ENCODE measurements at places on chromosomes 1 and 21. TPM values are rescaled to one million over a fixed set of nuclear protein-coding genes. Genes with fewer than 3 reads are reported as not detected.

GRCh38 chr1:156126043-156126629, 11.6 kb downstream of the LMNA start:
- H3K27ac ChIP-seq = peak overlapping the region; percentile 95
- no peaks in the 10 kb centered on the region for H3K27me3 ChIP-seq
- peaks cover 90% of the 10 kb centered on the region for H3K4me1 ChIP-seq
- peaks cover 32% of the 10 kb centered on the region for H3K36me3 ChIP-seq

DNA sequence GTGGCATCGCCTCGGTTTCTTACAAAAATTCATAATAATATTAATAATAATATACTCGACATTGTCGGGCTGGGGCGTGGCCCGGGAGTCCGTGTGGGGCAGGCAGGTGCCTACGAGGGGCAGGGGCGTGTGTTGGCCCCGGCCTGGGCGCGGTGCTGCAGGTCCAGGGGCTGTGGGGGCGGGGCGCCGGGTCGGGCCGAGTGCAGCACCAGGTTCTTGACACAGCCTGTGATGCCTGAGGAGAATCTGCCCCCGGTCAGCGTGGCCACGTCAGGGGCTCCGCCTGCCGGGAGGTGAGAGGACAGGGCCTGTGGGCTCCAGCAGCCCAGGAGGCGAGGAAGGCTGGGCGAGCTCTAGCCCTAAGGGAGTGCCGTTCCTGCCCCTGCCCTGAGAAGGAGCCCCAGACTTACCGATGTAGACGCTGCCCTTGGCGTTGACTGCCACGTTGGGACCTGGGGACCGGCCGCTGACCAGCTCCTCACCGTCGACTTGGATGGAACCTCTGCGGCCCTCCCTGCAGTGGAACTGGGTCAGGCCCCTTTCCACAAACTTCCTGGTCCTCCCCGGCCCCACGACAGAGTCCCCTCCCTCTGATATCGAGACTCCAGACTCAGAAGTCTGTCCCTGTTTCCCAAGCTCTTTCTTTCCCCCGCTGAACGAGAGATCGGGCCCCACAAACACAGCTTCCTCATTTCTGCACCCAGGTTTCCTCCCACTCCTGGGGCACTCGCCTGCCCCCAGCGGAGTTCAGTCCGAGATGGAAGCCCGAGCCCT, 11.3 kb downstream of the LDLRAD2 start:
- H3K27me3 ChIP-seq = no peaks in the 10 kb centered on the region
- H3K27ac ChIP-seq = no peak overlapping the region
- H3K36me3 ChIP-seq = peaks cover 47% of the 10 kb centered on the region
- no peaks in the 10 kb centered on the region for H3K4me1 ChIP-seq

- peak; percentile 96 for DNase-seq
- no peaks in the 10 kb centered on the region for H3K36me3 ChIP-seq
- H3K4me1 ChIP-seq = peaks cover 6% of the 10 kb centered on the region
Measured at GRCh38 chr1:66353257-66353656, 180.7 kb upstream of the SGIP1 start.

IFNLR1 gene
- 0.72 TPM for total RNA-seq

DNA sequence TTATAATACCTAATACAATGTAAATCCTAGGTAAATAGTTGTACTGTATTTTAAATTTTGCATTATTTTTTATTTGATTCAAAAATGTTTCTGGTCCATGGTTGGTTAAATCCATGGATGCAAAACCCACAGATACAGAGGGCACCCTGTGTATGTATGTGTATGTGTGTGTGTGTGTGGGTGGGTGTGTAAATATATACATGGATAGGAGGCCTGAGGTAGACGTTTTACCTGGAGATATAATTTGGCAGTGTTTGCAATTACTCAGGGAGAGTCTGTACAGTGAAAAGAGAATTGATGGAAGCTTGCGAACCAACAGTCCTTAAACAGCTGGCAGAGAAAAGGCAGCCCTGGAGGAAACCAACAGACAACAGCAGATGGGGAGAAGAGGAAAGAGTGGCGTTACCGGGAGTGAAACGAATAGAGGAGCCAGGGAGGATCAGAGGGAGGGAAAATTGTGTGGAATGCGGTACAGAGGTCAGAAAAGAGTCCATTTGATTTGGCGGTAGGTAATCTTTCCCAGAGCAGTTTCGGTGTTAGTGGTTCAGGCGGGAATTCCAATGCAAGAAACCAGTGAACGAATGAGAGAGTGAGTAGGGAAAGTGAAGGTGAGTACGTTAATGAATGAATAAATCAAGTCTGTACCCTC, 47.9 kb upstream of the NBL1 start:
- no peaks in the 10 kb centered on the region for H3K27me3 ChIP-seq
- peak overlapping the region; percentile 86 for H3K4me3 ChIP-seq
- DNase-seq = no peak
- H3K27ac ChIP-seq = peak overlapping the region; percentile 88
- H3K36me3 ChIP-seq = peaks cover 3% of the 10 kb centered on the region

LENEP gene
- 0.22 TPM for total RNA-seq

PTPN14 gene
- total RNA-seq = 16.3 TPM

MINDY1 gene
- total RNA-seq = 21.9 TPM

- H3K4me3 ChIP-seq = peak overlapping the region; percentile 35
- DNase-seq = no peak
- H3K4me1 ChIP-seq = peaks cover 14% of the 10 kb centered on the region
- peaks cover 27% of the 10 kb centered on the region for H3K27me3 ChIP-seq
- H3K36me3 ChIP-seq = no peaks in the 10 kb centered on the region
Measured at GRCh38 chr1:26335774-26336476, 18.0 kb downstream of the CRYBG2 start.

CYP4A11 gene
- 0.72 TPM for total RNA-seq

DNA sequence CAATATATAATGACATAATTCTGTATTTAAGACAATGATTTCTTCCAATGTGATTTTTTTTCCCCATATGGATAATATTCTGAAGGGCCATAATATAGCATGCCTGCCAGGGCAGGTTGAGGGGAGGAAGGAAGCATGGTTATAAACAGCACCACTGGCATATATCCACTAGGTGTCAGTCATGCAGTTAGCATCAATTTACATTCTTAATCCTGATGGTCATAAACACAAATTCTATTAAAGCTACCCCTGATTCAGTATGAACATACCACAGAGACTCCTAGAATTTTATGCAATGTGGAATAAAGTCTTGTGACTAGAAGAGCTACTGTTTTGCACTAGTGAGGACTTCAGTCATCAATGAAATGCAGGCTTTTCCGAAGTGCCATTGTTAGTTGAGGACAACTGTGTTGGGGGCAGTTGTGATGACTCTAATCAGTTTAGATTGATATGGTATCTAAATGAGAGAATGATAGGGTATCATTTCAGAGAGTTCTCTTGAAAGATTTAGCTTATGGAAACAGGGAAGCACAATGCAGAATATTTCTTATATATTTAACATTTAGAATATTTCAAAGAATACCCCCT, 342.7 kb upstream of the NR5A2 start:
- no peaks in the 10 kb centered on the region for H3K27me3 ChIP-seq
- no peak overlapping the region for H3K27ac ChIP-seq
- no peaks in the 10 kb centered on the region for H3K4me1 ChIP-seq
- H3K4me3 ChIP-seq = no peak overlapping the region
- peak; percentile 57 for DNase-seq

- H3K27me3 ChIP-seq = no peaks in the 10 kb centered on the region
- H3K4me1 ChIP-seq = no peaks in the 10 kb centered on the region
- no peak overlapping the region for H3K27ac ChIP-seq
- DNase-seq = no peak
- H3K36me3 ChIP-seq = no peaks in the 10 kb centered on the region
- H3K4me3 ChIP-seq = no peak overlapping the region
Measured at GRCh38 chr1:245345191-245345884, 190.6 kb downstream of the KIF26B start.

DNA sequence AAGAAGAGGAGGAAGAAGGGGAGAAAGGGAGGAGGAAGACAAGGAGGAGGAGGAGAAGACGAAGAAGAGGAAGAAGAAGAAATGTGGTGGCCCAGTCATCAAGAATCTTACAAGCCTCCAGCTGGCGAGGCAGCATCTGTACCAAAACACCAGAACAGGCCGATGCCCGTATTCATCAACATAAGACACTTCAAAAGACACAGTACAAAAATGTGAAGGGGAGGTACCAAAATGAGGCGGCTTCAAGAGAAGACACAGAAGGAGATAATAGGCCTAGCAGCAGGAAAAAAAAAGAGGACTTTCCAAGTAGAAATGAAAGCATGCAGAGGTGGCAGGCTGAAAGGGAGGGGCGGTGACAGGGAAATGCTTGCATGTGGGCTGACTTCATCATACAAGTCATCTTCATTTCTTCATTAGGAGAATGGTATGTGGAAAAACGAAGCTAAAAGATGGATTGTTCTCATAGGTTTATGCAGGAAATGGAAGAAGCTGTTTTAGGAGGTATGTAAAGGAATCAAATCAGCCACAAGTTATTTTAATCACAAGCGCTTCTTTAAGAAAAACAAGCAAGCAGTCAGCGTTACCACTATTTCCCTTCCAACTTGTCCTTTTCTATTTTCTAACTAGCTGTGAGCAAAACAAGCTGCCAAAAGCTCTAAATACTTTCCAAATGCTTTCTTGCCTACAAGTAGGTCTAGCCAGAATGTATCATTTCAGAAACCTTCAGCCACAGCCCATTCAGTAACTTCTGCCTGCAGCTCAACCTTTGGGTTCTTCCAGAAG, 192.3 kb downstream of the SLC45A1 start:
- no peak overlapping the region for H3K4me3 ChIP-seq
- H3K27me3 ChIP-seq = no peaks in the 10 kb centered on the region
- H3K36me3 ChIP-seq = peaks cover 4% of the 10 kb centered on the region
- no peak for DNase-seq
- peaks cover 22% of the 10 kb centered on the region for H3K4me1 ChIP-seq
- peak overlapping the region; percentile 69 for H3K27ac ChIP-seq

DNA sequence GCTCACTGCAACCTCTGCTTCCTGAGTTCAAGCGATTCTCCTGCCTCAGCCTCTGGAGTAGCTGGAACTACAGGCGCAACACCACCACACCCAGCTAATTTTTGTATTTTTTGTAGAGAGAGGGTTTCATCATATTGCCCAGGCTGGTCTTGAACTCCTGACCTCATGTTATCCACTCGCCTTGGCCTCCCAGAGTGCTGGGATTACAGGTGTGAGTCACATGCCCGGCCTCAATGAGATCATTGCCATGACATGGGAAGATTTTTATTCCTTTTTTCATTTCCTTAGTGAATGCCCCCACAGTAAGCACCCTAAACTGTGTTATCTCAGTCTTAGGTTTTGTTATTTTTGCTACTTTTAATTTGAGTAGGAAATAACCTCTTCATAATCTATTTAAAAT, 977.9 kb downstream of the BRINP3 start:
- no peak for DNase-seq
- no peak overlapping the region for H3K27ac ChIP-seq
- H3K36me3 ChIP-seq = no peaks in the 10 kb centered on the region
- no peak overlapping the region for H3K4me3 ChIP-seq

GRCh38 chr1:231421546-231421970, 529 bp downstream of the EGLN1 start:
- DNase-seq = no peak
- H3K27me3 ChIP-seq = no peaks in the 10 kb centered on the region
- H3K4me1 ChIP-seq = peaks cover 3% of the 10 kb centered on the region
- peak overlapping the region; percentile 46 for H3K4me3 ChIP-seq
- peak overlapping the region; percentile 79 for H3K27ac ChIP-seq

ATP1A2 gene
- total RNA-seq = 2,060 TPM

- H3K36me3 ChIP-seq = peaks cover 51% of the 10 kb centered on the region
- H3K4me1 ChIP-seq = no peaks in the 10 kb centered on the region
- no peak overlapping the region for H3K27ac ChIP-seq
- no peaks in the 10 kb centered on the region for H3K27me3 ChIP-seq
Measured at GRCh38 chr1:39761016-39761415, 10.1 kb downstream of the OXCT2 start.

AMY2A gene
- 0.69 TPM for total RNA-seq

GRCh38 chr1:147072482-147073432, 99.5 kb downstream of the PRKAB2 start:
- peaks cover 18% of the 10 kb centered on the region for H3K4me1 ChIP-seq
- no peak overlapping the region for H3K27ac ChIP-seq
- peak overlapping the region; percentile 41 for H3K4me3 ChIP-seq
- peaks cover 62% of the 10 kb centered on the region for H3K27me3 ChIP-seq

RPS27 gene
- total RNA-seq = 1,054 TPM

GRCh38 chr1:226051365-226051764, 11.2 kb upstream of the H3-3A start:
- H3K27ac ChIP-seq = no peak overlapping the region
- no peaks in the 10 kb centered on the region for H3K36me3 ChIP-seq
- no peaks in the 10 kb centered on the region for H3K27me3 ChIP-seq

- H3K27me3 ChIP-seq = no peaks in the 10 kb centered on the region
- H3K36me3 ChIP-seq = peaks cover 3% of the 10 kb centered on the region
- no peak overlapping the region for H3K4me3 ChIP-seq
- no peak overlapping the region for H3K27ac ChIP-seq
Measured at GRCh38 chr1:22506130-22506692, 54.6 kb downstream of the ZBTB40 start.

DNA sequence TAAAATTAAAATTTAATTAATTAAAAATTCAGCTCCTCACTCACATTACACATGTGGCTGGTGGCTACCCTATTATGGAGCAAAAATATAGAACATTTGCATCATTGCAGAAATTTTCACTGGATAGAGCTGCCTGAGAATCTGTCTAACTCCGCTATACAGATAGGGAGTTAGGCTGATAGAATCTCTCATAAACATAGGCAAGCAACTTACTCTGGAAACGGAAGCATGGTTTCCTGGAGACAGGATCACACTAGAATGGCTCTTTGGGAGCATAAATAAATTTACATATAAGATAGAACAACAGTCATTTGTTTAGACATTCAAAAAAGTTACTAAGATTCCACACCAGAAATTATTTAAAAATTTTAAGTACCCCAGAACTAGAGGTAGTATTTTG, 12.2 kb upstream of the LAMC2 start:
- H3K27me3 ChIP-seq = no peaks in the 10 kb centered on the region
- H3K27ac ChIP-seq = no peak overlapping the region
- H3K4me1 ChIP-seq = no peaks in the 10 kb centered on the region
- no peak overlapping the region for H3K4me3 ChIP-seq

EXO1 gene
- 3.7 TPM for total RNA-seq

DNA sequence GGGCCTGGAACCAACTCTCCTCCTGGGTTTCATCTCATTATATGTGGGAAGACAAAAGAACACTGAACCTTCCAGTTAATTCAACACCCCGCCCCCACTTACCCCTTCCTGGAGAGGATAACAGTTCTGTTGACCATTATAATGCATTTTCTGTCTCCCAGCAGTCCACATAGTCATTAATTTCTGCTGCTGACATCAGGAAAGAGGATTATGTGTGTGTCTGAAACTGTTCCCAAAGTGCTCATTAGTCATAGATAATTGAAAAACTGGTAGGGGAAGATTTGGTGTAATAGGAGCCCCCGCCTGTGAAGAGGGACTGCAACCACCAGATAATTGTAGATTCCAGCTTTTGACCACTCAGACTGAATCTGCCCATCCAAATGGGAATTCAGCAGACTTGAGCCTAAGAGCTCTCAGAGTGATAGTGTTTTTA, 208.7 kb downstream of the FGGY start:
- no peaks in the 10 kb centered on the region for H3K27me3 ChIP-seq
- H3K4me1 ChIP-seq = no peaks in the 10 kb centered on the region
- H3K36me3 ChIP-seq = no peaks in the 10 kb centered on the region
- no peak for DNase-seq
- H3K4me3 ChIP-seq = no peak overlapping the region

GRCh38 chr1:2271211-2271721, 43.1 kb downstream of the SKI start:
- DNase-seq = no peak
- H3K36me3 ChIP-seq = peaks cover 54% of the 10 kb centered on the region
- H3K27me3 ChIP-seq = no peaks in the 10 kb centered on the region

Data from spinal cord (tissue), 10 donors.